Right ventricle myocardium inferior (tissue), 1 donor: ENCODE measurements at places on chromosomes 16 and 17.

GRCh38 chr16:12620150-12620549 is 183.5 kb downstream of the CPPED1 start:
- no peak for DNase-seq

DNA sequence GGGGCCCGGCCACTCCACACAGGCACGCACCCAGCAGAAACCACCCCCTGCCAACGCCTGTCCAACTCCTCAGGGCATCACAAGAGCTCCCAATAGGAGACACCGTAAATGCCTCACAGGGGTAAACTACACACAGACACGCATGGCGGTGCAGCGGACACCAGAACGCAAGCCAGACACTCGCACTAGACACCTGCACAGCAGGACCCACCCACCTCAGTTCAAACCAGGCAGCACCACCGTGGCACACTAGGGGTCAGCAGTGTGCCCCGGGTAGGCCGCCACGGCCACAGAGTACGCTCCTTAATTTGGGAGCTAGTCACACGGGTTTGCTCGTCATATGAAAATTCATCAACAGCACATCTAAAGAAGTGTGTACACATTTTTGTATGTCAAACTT is 3.4 kb downstream of the SLC38A10 start:
- peak; percentile 89 for DNase-seq

- no peak for DNase-seq
These were observed 82.7 kb downstream of the RPH3AL start for GRCh38 chr17:269616-270514.

DNA sequence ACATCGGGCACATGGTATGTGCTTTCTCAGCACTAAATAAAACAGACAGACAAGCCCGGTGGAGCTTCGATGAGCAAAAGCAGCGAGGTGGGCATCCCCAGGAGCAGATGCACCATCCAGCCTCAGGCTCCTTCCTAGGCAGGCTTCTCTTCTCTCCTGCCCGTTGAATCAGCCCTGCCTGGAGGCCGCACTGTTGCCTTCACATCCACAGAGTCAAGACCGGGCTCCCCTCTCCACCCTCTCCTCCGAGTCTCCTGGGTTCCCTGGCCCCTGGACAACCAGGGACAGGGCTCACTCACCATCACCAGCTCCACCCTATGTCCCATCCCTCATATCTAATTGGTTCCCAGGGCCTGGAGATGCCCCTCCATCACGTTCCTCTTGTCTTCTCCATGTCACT is 79.7 kb upstream of the RCVRN start:
- DNase-seq: no peak

DNA sequence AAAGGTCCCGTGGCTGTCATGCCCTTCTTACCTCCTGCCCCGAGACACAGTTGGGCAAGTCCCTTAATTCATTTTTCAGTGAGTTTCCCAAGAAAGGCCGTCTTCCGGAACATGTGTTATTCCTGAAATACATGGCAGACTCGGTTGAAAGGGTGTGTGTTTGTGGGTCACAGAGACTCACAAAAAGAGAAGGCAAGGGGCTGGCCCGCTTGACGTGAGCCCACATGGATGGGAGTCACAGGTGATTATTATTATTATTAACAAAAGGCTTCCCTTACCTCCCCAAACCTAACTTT is 34.1 kb upstream of the CCR7 start:
- no peak for DNase-seq

- no peak for DNase-seq
These were observed 892 bp upstream of the KIAA0513 start for GRCh38 chr16:85026703-85027102.

DNA sequence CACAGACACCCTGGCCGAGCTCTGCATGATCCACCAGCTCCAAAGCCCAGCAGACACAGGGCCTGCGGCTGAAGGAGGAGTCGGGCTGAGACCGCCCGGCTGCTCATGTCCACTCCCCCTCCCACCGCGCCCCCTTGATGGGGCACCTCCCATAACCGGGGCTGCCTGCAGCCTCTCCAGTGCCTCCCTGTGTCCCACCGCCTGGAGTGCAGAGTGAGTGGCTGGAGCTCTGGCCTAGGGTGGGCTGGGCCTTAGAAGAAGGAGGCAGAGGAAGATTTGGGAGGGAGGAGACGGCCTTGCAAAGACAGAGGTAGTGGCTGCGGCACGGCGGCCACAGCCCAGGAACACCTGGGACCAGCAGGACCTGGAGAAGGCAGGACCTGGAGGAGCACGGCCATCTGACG is 4.0 kb downstream of the CBFA2T3 start:
- DNase-seq: peak; percentile 27

DNA sequence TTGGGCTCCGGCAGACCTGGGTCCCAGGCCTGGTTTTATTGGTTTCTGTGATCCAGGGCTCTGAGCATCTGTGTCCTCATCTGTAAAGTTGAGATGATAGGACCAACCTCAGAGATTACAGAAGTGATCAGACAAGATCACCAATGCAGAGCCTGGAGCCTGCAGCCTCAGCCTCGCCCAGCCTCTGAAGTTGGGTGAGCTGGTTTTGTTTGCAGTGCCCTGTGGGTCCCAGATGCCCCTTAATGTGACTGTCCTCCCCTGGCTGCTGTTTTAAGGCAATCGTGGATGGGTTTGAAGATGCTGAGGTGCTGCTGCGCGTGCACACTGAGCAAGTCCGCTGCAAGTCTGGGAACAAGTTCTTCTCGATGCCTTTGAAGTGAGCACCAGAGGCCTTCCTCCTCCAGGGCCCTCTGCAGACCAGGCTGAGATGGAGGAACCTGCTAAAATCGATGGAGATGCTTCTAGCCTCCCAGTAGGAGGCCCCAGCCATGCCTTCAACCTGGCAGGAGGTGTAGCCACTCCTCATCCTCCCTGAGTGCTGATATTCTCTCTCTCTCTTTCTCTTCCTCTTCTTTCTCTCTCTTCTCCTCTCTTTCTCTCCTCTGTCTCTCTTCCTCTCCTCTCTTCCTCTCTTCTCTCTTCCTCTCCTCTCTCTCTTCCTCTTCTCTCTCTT is 5.6 kb upstream of the MMP15 start:
- DNase-seq: no peak

GRCh38 chr17:56887105-56887504 is 26.7 kb downstream of the TRIM25 start:
- no peak for DNase-seq

GRCh38 chr17:5434984-5435383 is 4.0 kb downstream of the C1QBP start:
- no peak for DNase-seq

- no peak for DNase-seq
These were observed 7.5 kb upstream of the CDH5 start for GRCh38 chr16:66359012-66359411.

- peak; percentile 64 for DNase-seq
These were observed 23.5 kb downstream of the ZNF276 start for GRCh38 chr16:89744813-89745212.

- no peak for DNase-seq
These were observed 215.9 kb downstream of the RPTOR start for GRCh38 chr17:80760511-80760911.

DNA sequence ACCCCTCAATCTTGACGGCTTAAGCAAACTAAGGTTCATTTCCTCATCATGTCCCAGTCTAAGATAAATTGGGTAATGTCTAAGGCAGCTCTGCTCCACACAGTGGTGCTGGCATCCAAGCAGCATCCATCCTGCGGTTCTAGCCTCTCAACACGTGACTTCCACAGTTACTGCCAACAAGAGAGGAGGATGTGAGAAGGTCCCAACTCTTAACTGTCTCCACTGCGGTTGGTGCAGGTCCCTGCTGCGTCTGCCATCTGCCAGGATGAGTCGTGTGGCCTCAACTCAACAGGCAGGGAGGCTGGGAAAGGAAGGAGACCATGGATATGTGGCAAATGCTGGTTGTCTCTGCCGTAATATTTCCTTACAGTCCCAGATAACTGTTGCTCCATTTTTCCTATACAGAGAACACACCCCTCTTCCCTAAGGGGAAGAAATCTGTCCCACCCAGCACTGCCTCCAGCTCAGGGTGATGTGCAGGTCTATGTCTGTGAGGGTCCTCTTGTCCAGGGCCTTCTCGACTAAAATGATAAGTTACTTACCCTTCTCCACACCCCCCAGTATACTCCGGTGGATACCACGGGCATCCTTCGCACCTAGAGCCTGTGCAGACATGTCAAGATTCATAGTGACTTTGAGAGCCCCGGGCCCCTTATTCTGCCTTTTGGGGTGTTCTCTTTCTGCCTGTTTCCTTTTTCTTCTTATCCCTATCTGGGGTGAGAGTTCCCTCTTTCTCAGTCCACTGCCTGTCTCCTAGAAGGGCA is 64.7 kb downstream of the KCNJ18 start:
- DNase-seq: no peak

DNA sequence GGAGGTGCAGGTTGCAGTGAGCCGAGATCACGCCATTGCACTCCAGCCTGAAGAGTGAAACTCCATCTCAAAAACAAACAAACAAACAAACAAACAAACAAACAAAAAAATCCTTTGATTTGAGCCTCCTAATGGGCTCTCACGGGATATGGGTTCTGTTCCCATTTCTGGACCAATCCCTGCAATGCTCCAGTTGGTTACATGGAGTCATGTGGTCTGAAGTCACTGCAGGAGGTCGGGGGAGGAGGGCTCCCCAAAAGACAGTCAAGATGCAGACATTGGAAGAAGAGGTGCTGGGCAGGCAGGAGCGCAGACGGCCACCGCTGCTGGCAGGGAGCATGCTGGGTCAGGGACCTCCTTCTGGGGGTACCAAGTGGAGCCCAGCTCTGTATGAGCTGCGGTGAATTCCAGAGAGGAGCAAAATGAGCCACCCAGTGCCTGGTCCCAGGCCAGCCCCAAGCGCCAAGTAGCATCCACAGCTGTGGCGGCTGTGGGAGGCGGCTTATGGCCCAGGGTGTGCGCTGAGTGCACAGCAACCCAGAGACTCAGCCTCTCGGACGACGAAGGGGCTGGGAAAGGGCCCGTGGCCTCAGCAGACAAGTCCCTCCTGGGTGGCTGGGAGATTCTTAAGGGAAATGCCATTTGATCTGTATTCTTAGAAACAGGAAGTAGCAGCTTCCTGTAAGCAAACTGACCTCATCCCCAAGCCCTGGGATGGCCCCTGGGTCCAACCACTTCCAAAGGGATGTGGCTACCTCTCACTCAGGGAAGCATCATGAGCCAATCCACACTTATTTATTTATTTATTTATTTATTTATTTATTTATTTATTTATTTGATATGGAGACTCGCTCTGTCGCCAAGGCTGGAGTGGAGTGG is 19.6 kb upstream of the ATP2A3 start:
- peak; percentile 50 for DNase-seq

DNA sequence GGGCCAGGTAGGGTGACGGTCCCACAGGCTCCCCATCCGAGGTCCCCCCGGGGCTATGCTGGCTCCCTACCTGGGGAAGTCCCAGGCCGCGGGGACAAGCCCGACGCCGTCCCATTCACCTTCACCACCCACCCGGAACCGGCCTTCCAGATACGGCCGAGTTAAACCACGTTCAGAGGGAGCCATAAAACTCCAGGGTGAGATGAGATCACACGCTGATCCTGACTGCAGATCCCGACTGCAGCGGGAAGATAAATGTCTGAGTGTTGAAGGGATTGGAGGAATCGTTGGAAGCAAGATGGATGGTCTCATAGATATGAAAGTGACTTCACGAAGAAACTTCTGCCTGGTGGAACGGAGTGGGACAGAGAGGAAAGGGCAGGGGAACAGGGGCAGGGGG is 13.6 kb upstream of the C1QTNF8 start:
- DNase-seq: no peak

- no peak for DNase-seq
These were observed 34.9 kb downstream of the GNAO1 start for GRCh38 chr16:56226187-56226586.

GRCh38 chr16:56363781-56364565 is 61.4 kb downstream of the AMFR start:
- peak; percentile 63 for DNase-seq

DNA sequence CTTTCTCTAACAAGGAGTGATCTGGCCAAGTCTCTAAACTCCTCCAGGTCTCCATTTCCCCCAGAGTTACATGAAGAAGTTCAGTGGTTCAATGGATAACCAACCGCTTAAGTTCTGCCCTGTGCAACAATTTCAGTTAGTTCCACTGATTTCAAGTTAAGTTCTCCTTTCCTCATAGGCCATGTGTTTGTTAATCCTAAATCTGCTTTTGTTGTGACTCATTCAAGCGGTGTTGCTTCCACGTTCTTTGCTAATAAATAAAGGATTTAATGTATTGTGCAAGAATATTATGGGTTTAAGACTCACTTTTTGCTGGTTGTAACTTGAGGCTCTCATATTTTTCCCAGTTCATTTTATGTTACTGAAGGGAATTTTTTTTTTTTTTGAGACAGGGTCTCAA is 36.3 kb downstream of the GNA13 start:
- no peak for DNase-seq

- no peak for DNase-seq
These were observed 43.6 kb upstream of the CACNG5 start for GRCh38 chr17:66791347-66791746.

GRCh38 chr17:5772720-5773119 is 188.4 kb upstream of the NLRP1 start:
- DNase-seq: no peak

DNA sequence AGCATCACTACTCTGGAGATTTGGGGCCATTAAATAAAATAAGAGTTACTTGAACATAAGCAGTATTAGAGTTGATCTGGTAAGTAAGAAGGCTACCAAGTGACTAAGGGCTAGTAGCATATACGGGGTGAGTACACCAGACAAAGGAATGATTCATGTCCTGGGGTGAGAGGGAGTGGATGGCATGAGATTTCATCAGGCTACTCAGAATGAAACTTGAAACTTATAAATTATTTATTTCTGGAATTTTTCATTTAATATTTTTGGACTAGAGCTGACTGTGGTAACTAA is 2.3 kb downstream of the SLFN5 start:
- no peak for DNase-seq

DNA sequence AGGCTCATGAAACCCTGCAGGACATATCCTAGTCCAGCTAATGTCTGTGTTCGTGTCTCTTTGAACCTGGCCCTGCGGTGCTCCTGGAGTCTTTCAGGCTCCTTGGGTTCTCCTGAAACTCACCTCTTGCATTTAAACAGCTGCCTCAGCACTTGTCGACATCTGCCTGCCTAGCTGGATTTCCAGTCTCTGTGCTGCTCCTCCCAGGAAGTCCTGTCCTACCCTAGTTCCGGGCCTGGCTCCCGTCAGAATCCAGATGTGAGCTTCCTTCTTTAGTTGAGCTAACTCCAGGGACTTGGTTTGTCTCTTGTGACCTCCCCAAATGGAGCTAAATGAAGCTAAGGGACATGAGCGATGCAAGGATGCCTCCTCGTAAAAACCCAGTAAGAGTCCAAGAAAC is 155.2 kb upstream of the PIRT start:
- DNase-seq: no peak

DNA sequence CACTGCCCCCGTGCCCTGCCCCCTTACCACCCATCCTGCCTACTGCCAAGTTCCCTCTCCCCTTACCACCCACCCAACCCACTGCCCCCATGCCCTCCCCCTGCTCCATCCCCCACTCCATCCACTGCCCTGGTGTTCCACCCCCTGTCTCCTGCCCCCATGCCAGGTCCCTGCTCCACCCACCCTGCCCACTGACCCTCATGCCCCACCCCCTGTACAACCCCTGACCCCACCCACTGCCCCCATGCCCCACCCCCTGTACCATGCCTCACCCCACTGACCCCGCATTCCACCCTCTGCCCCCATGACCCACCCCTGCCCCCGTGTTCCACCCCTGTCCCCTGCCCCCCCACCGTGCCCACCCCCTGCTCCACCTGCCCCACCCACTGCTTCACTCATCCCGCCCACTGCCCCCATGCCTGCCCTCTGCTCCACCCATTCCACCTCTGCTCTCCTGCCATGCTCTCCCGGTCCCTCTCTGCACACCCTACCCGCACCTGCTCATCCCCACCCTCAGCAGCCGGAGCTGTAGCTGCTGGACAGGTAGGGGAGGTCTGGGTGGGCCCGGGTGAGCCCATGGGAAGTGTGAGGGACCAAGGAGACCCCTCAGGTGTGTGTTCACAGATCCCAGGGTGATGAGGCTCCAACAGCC is 7.4 kb upstream of the FN3KRP start:
- no peak for DNase-seq
